Right lung (tissue), 10 donors: ENCODE measurements at places on chromosomes 4 and X. TPM values are rescaled to one million over a fixed set of nuclear protein-coding genes. Genes with fewer than 3 reads are reported as not detected.

KDR gene
- polyA plus RNA-seq = 66.3 TPM

GASK1B gene
- polyA plus RNA-seq = 15.4 TPM

TEX13C gene
- not detected for polyA plus RNA-seq

MAGED4B gene
- 72.8 TPM for polyA plus RNA-seq

HDAC6 gene
- polyA plus RNA-seq = 169 TPM

RTL3 gene
- not detected for polyA plus RNA-seq

TRIM61 gene
- 7.7 TPM for polyA plus RNA-seq

HTR2C gene
- polyA plus RNA-seq = 0.18 TPM

FDCSP gene
- not detected for polyA plus RNA-seq

PNCK gene
- 0.61 TPM for polyA plus RNA-seq

MPP1 gene
- polyA plus RNA-seq = 37.6 TPM
